IMR-90 (cell line): ENCODE measurements at places on chromosomes 4 and X. TPM values are rescaled to one million over a fixed set of nuclear protein-coding genes. Genes with fewer than 3 reads are reported as not detected.

KLHL4 gene
- polyA plus RNA-seq: 0.44 and 0.50 TPM in 2 replicates

GLRA2 gene
- polyA plus RNA-seq: not detected in 2 replicates

S100P gene
- polyA plus RNA-seq: not detected in 2 replicates

DNA sequence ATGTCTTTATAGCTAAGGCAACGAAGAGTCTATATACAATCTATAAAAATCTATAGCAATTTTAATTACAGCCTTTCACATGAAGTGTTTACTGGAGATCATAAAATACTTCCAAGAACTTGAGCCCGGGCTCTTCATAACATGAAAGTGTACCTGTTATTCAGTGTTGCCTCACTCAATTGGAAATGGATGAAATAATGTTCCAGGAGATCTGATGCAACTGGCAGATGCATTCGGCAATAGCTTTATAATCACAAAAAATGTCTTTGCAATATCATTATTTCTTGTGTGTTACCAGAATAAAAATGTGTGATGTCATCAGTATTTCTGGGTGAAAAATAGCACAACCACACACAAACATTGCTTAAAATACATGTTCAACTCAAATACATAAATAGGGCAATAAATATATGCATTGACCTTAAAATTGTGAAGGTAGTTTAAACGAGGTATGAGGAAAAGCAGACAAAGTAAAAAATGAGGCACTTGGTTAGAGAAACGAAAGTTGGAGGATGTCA, 1266.8 kb upstream of the PCDH7 start:
- no peak for DNase-seq

GRCh38 chr4:127445471-127445870, 187.3 kb upstream of the INTU start:
- DNase-seq: no peak

GRCh38 chrX:15497865-15498264, 2.7 kb upstream of the BMX start:
- peak; percentile 33 for DNase-seq

DNA sequence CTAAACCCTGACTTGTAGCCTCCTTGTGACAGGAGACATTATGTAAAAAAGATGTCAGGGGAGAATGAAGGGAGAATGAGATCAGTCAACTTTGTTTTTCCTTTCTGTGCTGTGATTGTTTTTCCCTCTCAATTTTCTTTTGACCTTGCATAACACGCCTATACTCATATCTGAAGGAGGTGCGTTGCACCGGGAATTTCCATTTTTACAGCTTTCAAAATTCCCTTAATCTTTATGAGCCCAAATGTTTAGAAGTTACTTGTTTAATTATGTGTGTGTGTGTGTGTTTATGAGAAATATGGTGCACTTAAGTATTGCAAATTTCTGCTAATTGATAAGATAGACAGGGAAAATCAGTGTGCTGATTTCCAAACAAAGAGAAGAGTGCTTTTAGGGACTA, 21.6 kb downstream of the SYNPO2 start:
- peak; percentile 16 for DNase-seq

DNA sequence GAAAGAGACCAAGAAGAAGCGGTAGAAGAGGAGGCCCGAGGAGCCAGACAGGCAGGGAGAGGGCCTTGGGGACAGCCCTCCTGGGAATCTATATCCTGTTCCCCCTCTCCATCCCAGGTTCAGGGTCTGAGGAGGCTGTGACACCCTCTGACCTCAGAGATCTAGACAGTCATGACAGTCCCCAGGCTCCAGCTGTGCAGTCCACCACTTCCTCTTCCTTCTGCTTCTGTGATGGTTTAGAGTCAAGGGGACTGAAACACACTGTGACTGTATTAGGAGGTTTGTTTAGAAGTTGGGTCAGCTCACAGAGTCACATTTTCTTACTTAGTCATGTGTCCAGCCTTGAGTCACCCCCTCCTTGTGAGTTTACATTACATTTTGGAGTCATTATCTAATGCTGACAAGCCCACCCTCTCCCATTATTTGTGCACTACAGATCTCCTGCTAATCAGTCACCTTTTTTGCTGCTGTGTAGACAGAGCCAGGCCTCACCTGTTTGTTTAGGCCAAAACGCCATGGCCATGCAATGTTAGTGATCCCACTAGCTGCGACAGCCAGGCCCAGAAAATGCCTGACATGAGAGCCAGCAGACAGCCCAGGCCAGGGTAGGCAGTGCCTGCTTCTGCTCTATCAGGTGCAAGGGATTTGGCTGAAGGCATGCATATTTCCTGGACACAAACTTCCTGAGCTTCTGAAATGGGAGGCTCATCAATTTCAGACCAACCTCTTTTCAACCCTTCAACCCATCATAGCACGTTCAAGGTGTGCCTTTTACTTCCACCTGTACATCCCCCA, 26.0 kb downstream of the MANBA start:
- DNase-seq: peak; percentile 84

DNA sequence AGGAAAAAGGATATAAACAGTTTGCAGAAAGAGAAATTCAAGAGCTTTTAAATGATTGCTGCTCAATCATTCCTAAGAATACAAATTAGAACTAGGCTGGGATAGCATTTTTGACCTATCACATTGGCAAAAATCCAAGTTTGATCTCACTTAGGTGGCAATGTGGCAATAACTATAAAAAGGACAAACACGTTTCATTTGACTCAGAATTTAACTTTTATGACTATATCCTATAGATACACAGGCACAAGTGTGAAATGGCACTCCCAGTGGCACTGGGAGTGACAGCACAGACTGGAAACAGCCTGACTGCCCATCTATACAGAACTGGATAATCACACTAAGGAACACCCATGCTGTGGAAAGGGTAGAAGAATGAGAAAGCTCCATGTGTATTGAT, 11.1 kb downstream of the CENPU start:
- no peak for DNase-seq
